ENCODE measurements at places on chromosomes 7 and 10.

DNA sequence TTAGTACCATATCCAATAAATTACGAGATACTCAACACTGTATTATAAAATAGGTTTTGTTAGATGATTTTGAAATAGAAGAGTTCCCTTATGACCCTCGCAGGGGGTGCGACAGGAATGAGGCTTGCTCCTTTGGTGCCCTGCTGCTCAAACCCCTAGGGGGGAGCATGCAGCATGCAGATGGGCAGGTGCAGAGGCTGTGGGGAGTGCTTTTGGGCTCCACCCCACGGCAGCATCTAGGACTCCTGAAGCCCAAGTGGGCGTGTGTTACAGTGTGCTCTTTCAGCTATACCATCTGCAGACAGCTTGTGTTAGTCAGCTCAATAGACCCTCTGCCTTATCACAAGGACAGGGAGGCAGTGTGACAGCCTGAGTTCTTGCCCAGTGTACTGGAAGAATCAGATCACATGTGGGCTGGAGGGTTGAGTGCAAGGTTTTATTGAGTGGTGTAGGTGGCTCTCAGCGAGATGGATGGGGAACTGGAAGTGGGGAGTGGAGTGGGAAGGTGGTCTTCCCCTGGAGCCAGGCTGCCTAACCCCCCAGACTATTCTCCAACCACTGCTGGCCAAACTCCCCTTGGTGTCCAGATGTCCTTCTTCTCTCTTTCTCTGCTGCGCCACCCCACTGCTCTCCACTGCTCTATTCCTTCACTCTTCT, 3.1 kb upstream of the MRC1 start:
- DNase-seq, result peak; percentile 54
- no peaks in the 10 kb centered on the region for H3K36me3 ChIP-seq
- no peaks in the 10 kb centered on the region for H3K4me1 ChIP-seq

DNA sequence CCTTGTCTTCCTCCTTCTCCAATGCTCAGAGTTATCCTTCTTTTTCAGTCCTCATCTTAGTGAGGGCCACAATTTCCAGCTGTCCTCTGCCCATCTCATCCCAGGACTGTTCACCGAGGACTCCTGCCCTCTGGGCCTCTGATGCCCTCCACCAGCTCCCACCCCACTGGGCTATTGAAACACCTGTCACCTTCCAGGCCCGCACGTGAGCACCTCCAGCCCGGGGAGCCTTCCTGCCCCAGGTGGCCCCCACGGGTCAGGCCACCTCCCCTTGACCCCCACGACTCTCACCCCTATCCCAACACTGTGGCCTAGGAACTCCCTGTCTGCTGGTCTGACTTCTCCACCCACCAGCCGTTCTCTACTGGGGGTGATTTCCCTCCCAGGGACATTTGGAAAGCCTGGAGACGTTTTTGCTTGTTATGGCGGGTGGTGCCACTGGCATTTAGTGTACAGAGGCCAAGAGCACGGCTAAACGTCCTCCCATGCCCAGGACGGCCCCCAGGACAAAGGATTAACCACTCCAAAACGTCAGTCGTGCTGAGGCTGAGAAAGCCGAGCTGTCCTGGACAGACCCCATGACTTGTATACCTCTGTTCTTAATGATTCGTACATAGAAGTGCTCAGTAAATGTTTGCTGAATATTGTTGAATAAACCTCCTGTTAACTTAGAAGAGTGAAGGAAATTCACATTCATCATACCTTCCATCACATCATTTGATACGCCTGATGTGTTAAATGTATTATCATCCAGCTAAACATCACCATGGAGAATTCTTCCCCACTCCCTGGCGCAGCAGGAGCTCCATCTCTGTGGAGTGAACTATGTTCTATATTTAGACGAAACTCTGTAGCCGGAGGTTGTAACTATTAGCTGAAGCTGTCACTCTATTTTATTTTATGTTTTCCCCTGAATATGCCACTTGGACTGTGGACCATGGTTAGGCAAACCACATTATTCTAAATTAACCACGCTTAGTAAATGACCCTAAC, 270.1 kb upstream of the SHH start:
- no peaks in the 10 kb centered on the region for H3K36me3 ChIP-seq
- no peak overlapping the region for H3K4me3 ChIP-seq
- H3K4me1 ChIP-seq, result no peaks in the 10 kb centered on the region
- DNase-seq, result no peak

- DNase-seq, result no peak
- H3K27ac ChIP-seq, result no peak overlapping the region
- no peaks in the 10 kb centered on the region for H3K36me3 ChIP-seq
- no peaks in the 10 kb centered on the region for H3K27me3 ChIP-seq
- no peak overlapping the region for H3K4me3 ChIP-seq
These were observed 358.8 kb downstream of the BBS9 start for GRCh38 chr7:33487998-33488682.

GRCh38 chr7:1742555-1743303, 72.7 kb downstream of the ELFN1 start:
- H3K27ac ChIP-seq, result peak overlapping the region; percentile 50
- no peaks in the 10 kb centered on the region for H3K27me3 ChIP-seq
- no peak for DNase-seq
